ENCODE measurements at places on chromosomes 6 and 20.
A peak's percentile ranks its signal among the peaks of the same experiment; 100 is the strongest.

DNA sequence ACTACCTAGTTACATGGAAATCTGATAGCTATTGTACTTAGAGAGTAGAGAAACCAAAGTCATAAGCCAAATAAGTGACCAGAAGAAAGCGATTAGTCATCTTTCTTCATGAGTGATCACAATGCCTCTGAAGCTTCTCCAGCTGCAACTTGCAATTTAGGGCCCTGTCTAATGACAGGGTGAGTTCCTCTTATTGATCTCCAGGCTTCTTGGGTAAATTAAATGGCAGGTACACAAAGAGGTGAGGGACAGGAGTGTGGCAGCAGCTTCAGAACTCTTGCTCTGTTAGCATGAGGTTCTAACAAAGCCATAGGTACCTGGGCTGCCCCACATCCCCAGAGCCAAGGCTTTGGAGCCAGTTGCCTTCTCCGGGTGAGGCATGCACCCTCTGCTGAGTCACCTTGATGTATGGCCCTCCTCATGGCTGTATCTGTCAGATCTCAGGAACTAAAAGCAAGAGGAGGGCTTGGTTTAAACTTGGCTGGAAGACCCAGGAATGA is 60.8 kb downstream of the PRDM1 start:
- peak; percentile 28 for DNase-seq

DNA sequence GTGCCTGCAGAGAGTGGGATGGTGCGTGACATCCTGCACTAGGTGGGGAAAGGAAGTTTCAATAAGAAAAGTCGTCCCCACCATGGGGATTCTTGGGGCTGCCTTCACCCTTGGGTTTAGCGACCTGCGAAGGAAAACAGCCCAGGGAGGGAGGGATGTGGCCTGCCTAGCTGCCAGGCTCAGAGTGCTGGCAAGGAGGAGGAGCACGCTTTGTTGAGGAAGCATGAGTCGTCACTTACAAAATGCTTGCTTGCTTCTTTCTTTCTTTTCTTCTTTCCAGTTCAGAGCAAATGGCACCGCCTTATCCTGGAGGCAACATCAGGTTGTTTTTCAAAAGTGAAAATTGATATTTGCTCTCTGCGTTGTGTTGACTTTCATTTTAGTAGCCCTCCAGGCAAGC is 123.2 kb downstream of the TFAP2C start:
- no peak for DNase-seq

- DNase-seq = no peak
Measured at GRCh38 chr6:10426781-10427279, 12.0 kb upstream of the TFAP2A start.

DNA sequence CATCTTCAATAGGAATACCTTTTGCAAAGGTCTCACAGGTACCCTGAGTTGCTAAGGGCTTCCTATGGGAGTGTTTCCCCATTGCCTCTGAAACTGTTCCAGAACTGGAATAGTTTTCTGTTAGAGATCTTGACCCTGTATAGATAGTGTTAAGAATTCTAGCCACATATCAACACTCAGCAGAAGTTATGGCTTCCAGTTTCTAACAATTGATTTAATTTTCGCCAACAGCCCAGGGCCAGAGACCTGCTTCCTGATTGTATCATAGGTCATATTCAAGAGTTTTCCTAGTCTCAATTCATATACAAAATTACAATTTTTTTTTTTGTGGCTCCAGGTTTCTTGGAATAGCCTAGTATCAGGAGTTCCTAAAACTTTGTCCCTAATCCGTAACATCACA is 61.0 kb downstream of the PXDC1 start:
- DNase-seq = no peak

GRCh38 chr6:38080360-38080759 is 260.8 kb downstream of the ZFAND3 start:
- DNase-seq = no peak

All from AG08396 (cell line).